Uterus (tissue), 4 donors: ENCODE measurements at places on chromosomes 1 and 21.

DNA sequence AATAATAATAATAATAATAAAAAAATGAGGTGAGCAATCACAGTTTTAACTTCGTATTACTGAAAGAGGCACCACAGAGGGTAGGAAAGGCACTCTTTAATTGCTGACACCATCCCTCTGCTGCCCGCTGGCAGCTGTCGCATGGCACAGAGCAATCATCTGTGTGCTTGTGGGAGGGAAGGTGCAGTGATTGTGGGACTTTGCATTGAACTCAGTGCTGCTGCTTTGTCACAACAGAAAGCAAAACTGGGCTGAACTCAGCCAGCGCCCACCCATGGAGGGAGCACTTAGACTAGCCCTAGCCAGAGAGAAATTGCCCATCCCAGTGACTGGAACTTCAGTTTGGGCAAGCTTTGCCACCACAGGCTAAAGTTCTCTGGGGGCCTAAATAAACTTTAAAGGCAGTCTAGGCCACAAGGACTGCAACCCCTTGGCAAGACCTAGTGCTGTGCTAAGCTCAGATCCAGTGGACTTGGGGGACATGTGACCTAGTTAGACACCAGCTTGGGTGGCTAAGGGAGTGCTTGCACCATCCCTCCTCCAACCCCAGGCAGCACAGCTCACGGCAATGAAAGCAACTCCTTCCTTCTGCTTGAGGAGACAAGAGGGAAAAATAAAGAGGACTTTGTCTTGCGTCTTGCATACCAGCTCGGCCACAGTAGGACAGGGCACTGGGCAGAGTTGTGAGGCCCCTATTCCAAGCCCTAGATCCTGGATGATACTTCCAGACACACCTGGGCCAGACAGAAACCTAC lies 59.3 kb downstream of the WDR4 start:
- no peak for DNase-seq

DNA sequence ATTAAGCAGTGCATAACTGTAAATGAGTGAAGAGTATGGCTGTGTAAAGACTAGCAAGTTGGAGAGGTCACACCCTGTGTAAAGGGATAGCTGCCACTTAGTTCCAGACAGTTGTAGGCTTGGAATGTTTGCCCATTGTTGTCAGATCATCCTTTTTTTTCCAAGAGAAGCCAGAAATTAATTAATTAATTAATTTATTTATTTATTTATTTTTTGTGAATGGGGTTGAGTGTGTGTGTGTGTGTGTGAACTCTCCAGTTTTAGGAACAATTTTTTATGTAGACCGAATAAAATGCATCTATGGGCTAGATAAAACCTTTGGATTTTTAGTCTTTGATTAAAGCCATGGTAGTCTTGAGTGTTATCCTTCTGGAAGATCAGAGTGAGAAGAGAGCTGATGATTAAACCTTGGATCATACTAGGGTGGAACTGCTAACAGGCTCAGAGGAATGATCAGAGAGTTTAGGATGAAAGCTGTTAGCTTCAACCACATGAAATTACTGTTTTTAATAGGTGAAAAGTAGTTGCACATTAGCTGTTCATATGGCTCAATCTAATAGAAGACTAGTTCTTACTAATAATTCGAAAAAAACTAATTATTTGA lies 58.4 kb downstream of the OSBPL9 start:
- DNase-seq, result no peak

- DNase-seq, result no peak
Observed at GRCh38 chr1:931380-932172, 7.9 kb downstream of the SAMD11 start.

- no peak for DNase-seq
Observed at GRCh38 chr1:31856140-31856539, 40.3 kb upstream of the SPOCD1 start.

DNA sequence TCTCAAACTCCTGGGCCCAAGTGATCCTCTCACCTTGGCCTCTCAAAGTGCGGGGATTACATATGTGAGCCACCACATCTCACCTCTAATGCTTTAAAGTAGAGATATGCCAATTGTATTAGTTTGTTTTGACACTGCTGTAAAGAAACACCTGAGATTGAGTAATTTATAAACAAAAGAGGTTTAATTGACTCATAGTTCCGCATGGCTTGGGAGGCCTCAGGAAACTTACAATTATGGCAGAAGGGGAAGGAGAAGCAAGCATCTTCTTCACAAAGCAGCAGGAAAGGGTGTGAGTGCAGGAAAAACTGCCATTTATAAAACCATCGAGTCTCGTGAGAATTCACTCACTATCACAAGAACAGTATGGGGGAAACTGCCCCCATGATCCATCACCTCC lies 3.5 kb upstream of the MYCL start:
- no peak for DNase-seq

DNA sequence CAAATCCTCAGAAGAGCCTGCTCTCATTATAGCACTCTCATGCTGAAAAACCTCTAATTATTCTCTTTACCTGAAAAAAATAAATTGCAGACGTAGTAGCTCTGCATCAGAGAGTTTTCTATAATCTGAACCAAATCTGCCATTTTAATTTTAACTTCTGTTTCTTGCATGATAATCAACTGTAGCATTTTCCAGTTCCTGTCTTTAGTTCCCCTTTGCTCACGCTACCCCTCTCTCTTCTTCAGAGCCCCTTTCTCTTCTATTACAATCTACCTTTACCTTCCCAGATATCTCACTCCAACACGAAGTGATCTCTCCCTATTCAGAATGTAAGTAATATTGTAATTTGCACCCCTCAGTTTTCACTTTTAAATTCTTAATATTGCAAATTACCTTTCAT lies 31.4 kb downstream of the FMO1 start:
- no peak for DNase-seq

- no peak for DNase-seq
Observed at GRCh38 chr1:236489710-236490377, 33.9 kb upstream of the LGALS8 start.

GRCh38 chr1:188251036-188251435 lies 1422.3 kb downstream of the PLA2G4A start:
- DNase-seq, result no peak

DNA sequence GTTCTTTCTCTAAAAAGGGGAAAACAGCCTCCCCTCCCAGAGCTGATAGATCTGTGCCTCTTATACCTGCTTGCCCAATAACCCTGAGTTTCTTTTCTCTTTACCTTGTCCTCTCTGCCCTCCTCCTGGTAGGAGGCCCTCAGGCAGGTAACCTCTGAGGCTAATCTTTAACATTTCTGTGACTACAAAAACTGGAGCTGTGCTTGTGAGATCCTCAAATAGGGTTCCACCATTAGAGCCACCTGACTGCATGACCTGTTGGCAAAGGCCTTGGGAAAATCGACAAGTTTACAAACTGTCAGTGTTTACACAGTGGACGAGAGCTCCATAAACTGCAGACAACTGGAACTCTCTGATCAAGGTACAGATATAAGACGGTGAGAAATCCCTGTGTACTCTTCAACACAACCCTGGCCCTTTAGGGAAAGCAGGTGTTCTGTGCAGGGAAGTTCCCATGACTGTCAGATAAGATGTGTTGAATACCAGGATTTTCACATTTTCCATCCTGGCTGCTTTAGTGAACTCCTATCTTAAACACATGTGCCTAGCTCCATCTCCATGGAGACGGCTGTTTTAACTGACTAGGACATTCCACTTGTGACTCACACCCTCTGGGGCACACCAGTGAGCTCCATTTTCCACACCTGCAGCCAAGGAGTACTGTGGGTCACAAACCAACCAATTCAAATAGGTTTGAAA lies 38.3 kb downstream of the ECE1 start:
- DNase-seq, result peak; percentile 65

DNA sequence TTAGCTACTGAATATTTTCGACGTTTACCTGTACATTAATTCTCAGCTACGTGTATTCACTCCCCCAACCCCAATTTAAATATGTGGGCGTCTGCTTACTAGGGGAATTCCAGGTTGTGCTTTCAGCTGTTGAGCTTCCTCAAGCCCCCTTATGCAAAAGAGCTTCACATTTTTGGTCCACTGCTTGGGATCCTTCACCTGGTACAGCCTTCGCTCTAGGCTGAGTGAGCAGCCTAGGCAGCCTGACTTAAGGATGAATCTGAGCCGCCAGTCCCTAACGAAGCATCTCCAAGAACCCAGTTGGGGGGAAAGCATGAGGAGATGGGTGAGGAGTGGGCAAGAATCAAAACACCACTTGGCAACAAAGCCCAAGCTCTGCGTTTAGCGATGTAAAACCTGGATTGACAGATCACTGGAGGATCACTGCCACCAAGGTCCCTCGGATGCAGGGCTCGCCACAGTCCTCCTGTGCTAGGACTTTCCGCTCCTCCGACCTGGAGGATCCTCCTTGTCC lies 674 bp downstream of the BCL10 start:
- no peak for DNase-seq
